Stimulated activated CD4-positive, alpha-beta T cell treated with anti-CD3 and anti-CD28 coated beads, Interleukin-12 subunit alpha, Interleukin-12 subunit beta, amount 100 ng/mL, for 48 hours (primary cell): ENCODE measurements at places on chromosomes 11 and 22.

DNA sequence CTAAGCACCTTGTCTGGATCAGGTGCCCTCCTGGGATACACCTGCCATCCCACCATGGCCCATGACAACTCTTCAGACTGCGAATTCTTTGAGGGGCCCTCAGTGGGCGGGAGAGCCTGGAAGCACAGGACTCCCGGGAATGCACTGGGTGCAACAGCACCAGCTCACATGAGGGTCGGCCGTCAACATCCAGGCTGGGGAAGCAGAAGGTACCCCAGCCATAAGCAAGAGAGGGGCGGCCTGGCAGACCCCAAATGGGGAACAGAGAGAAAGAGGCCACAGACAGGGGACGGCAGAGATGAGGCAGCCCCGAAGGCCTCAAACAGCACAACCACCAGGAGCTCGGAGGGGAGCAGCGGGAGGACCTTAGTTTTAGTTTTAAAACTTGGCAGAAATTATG, 94.4 kb downstream of the PHF21B start:
- no peak for DNase-seq

- no peak for DNase-seq
Observed at GRCh38 chr22:41974691-41975290, 5.5 kb downstream of the SEPTIN3 start.

GRCh38 chr11:21494946-21495345, 697.9 kb upstream of the ANO5 start:
- no peak for DNase-seq

DNA sequence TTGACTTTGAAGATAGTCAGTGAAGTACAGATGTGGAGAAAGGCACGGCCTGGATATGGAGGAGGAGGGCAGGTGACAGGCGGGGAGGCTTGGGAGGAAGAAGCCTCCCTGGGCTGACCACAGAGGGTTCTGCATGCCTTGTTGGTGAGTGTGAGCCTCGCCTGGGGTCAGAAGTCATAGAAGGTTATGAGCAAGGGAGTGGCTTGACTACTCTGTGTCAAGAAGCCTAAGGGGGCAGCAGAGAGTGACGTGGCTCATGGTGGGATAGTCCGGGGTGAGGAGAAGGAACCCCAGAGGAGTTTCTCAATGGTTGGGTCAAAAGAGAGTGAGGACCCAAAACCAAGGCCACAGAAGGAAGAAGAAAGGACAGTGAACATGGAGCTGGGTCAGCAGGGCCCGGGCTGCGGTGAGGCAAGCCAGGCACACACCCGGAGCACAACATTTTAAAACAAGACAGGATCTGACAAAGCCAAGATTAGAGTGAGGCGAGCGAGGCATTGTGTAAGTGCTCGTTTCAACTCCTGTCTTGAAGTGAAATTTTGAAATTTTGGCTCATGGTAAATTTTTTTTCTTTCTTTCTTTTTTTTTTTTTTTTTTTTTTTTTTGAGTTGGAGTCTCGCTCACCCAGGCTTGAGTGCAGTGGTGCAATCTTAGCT, 31.9 kb downstream of the PDGFB start:
- no peak for DNase-seq

DNA sequence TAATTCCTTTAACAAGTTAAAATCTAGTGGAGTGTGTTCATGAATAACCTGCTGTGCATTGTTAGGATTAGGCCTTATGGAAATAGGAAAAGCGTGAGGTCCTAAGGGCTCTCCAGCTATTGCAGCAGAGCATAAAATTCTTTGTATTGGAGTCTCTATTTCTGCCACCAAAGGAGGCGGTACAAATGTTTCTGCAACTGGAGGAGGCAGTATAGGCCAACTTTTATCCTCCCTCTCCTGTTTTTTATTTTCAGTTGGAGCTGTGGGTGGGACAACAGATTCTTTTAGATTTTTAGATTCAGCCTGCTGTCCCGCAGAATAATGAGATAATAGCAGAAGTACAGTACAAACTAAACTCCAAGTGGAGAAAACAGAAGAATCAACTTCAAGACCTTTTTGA, 26.2 kb downstream of the OR10A6 start:
- no peak for DNase-seq

- no peak for DNase-seq
Observed at GRCh38 chr11:103183981-103184611, 74.9 kb downstream of the DYNC2H1 start.

DNA sequence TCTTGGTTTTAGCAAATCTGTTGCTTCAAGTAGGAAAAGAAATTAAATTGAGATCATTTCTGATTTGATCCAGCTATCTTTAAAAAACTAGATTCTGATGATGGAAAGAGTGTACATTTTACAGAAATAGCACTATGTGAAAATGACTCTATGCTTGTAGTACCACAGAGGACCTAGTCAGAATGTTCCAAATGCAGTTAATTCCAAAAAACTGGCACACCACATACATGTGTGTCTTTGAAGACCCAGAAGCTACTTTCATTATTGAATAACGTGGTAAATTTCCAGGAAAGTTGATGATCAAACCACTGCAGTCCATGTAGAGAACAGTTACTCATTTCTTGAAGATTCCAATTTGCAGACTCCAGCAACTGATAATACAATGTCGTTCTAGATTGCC, 3.8 kb downstream of the ELMOD1 start:
- no peak for DNase-seq

GRCh38 chr11:7077101-7077500, 11.7 kb upstream of the RBMXL2 start:
- DNase-seq, result no peak

DNA sequence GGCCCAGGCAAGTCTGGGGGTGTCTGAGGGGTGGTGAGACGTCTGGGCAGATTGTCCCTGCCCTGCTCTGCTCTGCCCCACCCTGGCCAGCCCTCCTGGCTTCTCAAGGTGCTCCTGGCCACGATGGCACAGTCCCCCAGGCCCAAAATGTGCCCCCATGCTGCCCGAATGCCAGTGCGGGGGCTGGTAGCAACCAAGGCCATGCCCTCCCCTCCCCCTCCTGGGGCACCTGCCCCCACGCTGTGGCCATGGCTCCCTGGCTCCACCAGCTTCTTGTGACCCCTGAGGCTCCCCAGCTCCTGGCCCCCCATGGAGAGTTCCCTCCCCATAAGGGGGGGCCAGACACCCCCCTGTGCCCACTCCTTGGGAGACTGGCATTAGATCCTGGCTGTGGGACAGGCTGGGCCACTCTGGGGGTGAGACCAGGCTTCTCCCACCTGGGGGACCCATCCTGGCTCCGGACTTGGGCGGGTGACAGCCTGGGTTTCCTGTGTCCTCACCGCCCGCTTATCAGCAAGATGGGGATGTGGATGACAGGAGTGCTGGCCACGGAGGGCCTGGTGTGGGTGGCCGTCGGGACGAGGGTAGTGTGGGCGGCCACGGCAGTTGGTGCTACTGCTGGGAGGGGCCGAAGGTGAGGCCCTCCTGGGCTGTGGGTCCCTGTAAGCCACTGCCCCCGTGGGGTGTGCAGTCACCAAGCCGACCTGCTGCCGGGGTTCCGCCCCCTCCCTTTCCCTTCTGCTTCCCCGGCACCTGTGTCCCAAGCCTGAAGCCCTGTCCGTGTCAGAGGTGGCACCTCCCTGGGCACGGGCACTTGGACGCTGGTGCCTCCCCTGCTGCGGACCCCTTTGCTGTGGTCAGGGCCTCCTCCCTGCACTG, 15.9 kb upstream of the MUC6 start:
- no peak for DNase-seq

DNA sequence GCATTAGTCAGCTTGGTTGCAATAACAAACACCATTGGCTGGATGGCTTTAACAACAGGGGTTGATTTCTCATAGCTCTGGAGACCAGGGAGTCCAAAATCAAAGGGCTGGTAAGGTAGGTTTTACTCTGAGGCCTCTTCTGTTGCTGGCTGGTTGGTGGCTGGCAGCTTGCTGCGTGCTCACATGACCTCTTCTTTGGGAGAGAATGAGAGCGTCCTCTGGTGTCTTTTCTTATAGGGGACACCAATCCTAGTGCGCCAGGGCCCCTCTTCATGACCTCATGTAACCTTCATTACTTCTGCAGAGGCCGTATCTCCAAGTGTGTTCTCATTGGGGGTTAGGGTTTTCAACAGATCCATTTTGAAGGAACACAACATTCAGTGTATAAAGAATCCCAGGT, 1308.3 kb downstream of the TBC1D22A start:
- no peak for DNase-seq

GRCh38 chr11:79594834-79595233, 154.0 kb upstream of the TENM4 start:
- no peak for DNase-seq

GRCh38 chr11:10023212-10023611, 270.8 kb downstream of the SBF2 start:
- no peak for DNase-seq

DNA sequence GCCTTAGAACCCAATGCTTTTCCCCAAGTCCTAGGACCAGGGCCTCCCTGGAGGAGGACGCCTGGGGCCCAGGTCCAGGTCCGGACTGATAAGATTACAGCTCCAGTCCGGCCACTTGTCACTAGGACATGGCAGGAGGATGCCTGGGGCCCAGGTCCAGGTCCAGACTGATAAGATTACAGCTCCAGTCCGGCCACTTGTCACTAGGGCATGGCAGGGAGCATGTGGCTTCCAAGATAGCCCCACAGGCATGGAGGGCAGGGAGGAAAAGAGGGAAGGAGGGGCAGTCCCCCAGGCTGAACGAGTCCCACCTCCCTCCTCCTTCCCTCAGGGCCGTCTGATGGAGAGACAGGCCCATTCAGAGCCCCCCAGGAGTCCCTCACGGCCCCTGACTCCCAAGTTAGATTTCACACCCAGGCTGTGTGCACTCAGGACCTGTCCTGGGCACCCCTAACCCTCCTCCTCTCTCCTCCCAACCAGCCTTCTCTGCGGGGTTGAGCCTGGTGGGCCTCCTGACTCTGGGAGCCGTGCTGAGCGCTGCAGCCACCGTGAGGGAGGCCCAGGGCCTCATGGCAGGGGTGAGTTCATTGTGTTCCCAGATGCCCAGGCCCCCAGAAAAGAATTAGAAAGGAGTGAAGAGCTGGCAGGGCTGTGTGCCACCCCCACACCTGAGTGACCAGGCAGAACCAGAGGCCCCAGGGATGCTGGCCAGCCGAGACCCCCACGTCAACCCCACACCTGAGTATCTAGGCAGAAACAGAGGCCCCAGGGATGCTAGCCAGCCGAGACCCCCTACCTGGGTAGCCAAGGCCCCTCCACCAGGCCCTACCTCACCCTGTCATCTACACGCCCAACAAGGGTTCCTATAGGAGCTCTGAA, 2.1 kb downstream of the TSPAN32 start:
- DNase-seq, result no peak

DNA sequence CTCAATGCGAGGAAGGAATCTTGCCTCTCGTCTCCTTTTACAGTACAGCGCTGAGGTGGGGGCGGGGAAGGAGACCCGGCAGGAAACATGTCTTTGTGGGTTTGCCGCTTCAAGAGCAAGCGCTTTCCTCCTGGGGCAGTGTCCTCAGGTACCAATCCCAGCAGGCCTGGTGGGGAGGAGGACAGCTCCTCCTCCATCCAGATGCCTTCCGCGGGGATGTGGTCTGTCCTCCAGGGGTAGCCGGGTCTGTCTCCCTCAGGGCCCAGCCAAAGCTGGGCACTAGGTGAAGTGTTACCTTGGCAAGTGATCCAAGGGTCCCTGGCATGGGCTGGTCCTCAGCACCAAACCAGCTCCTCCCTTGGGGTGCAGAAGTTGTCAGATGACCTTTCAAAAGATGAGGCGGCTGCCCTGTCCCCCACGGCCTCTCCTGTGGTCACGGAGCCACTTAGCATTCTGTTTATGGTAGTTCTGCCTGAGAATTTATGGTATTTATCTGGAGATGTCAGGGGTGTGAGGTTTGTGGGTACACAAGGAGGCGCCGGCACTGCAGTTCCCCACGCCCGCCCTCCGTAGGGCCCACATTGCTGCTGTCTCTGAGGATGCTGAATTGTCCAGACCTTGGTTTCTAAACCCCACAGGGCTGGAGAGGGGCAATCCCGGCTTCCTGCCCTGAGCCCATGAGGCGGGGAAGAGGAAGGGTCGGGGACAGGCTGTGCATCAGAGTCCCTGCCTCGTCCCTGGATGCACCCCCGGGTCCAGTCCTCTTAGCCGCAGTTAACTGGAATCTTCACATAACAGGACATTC, 93.5 kb upstream of the ANO1 start:
- DNase-seq, result no peak

DNA sequence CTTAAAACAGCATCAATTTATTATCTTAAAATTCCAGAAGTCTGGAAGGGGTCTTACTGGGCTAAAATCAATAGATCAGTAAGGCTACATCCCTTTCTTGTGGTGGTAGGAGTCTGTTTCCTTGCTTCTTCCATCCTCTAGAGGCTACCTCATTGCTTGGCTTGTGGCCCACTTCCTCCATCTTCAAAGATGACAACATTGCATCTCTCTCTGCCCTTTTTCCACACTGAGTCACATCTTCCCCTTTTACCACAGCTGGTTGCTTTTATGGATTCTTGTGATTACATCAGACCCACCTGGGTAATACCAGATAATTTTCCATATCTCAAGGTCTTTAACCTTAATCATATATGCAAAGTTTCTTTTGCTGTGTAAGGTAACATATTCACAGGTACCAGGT, 60.9 kb downstream of the GRIA4 start:
- DNase-seq, result no peak

- DNase-seq, result no peak
Observed at GRCh38 chr11:82092904-82093303, 640.8 kb downstream of the FAM181B start.

- DNase-seq, result no peak
Observed at GRCh38 chr11:44559207-44559939, 6.1 kb upstream of the CD82 start.

GRCh38 chr11:24391167-24391566, 105.7 kb upstream of the LUZP2 start:
- DNase-seq, result no peak

DNA sequence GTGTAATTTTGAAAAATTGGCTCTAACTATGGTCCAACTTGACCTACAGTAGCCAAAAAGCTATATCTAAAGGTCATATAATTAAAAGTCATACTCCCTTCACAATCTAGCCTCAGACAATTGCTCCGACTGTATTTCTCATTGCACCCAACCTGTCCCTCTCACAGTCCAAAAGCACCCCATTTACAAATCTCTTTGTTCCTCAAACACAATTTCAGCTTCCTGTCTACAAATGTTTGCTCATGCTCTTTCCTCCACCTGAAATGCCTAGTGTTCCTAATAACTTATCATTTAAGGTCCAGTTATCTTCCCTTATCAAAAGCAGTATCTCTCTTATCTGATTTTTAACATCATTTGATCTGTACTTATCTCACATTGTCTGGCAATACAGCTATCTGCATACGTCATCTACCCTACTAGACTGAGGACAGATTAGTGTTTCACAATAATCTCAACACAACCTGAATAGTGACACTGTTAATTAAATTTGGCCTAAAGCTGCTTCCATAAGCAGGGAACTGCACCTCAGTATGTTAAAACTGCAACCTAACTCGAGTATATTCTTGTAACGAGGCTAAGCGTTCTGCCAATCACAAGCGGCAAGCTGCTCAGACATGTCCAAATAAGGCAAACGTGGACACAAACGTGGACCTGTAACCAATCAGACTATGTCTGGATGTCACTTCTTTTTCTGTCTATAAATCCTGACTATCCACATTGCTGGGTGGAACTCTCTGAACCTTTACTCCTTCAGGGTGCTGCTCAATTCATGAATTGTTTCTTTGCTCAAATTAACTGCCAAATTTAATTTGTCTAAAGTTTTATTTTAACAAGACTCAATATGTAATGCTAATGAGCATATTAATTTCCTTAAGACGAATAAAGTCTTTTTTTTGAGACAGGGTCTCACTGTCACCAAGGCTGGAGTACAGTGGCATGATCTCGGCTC, 15.9 kb downstream of the PICALM start:
- no peak for DNase-seq

GRCh38 chr22:27597703-27598444, 203.7 kb downstream of the MN1 start:
- no peak for DNase-seq
